ENCODE measurements at places on chromosomes 12 and 14.

- no peak for DNase-seq
Measured at GRCh38 chr12:121738340-121738858, 25.8 kb downstream of the TMEM120B start.

DNA sequence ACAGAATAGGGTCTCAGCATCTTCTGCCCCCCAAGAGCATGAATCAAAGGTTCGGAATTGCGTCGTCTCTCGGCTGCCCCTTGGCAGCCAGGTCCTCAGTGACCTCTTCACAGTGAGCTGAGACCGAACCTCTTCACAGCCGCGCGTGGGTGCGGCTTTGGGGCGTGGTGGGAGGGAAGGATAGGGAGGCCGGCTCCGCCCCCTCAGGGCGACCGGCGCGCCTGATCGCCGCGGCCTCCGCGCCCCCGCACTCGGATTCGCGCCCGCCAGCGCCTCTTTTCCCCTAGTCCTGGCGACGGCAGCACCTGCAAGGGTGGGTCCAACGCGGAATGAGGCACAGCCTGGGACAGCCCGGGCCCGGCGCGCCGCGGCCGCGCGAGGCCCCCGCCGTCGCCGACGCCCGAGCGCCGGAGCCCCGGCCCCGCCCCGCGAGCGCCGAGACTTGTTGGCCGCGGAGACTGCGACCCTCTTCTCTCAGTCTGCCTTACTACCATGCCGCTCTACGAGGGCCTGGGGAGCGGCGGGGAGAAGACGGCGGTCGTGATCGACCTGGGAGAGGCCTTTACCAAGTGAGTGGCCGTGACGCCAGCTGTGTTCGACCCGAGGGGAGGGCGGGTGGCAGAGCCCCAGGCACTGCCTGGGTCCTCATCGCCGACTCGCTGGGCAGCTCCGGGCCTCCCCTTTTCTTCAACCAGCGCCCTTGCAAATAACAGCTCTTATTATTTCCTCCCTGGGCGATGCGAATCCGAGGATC lies at the start of gene ACTR10:
ACTR10 (plus strand) TSS at position 424 of the 754 bp plus-strand sequence; CDS start at position 493, 69 bp downstream.
- peak; percentile 100 for DNase-seq

DNA sequence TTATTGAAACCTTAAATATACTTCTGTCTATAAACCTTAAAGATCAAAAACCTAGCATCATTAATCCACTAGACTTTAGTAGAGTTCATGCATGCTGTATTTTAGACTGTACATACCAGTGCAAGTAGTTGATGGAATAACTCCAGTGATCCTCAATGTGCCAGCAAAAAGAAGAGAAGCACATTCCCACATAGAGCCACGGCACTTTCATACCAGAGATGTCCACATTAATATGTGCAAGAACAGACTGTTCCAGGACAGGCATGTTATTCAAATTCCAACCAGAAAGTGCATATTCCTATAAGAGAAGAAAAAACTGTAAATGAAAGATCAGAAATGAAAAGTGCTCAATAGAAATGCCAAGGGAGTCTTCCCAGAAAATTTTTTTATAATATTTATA lies 55.0 kb downstream of the KDM5A start:
- DNase-seq = no peak

DNA sequence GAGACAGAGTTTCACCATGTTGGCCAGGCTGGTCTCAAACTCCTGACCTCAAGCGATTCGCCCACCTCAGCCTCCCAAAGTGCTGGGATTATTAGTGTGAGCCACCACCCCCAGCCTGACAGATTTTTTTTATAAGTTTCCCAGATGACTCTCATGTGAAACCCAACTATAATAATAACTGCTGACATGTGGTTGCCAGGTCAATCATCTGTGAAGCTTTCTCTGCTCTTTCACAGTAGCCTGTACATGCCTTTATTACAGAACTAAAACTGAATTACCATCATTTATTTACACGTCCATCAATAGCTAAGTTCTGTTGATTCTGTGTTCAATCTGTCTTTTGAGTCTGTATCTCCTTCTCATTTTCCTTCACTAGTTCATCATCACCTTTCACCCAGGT lies 218.5 kb downstream of the RPS29 start:
- no peak for DNase-seq

- no peak for DNase-seq
Measured at GRCh38 chr12:49091836-49092085, 2.8 kb downstream of the DHH start.

DNA sequence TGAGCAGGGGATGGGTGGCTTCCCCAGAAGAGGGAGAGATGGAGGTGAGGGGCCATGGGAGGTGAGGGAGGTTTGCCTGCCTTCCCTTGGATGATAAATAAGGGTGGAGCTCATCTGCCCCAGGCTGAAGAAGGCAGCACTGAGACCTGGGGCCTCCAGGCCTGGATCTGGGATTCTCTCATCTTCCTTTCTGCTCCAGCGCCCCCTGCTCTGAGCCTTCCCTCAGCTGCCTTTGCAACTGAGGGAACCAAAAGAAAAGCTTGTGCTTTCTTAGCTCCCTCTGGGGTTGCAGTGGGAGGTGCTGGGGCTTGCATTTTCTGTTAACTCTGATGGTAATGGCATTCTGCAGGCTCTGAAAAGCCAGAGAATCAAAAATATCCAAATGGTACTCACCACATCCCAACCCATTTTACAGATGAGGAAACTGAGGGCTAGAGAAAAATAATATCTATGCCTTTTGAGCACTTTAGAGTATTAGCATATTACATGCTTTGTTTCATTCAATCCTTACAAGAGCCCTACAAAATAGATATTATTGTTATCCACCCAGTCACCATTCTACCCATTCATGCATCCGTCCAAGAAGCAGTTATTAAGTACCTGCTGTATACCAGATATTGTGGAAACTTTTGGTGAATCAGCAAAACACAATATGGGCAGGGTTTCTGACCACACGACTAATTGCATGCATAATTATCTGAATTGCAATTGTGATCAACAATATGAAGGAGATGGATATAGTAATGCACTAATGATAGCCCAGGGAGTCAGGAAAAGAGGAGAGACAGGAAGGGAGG lies 102.2 kb downstream of the WSCD2 start:
- DNase-seq = no peak

GRCh38 chr12:102735104-102735503 lies 181.9 kb downstream of the PAH start:
- DNase-seq = no peak

GRCh38 chr12:91667694-91668093 lies 478.0 kb downstream of the BTG1 start:
- no peak for DNase-seq

- DNase-seq = no peak
Measured at GRCh38 chr14:87679866-87680265, 313.1 kb downstream of the GALC start.

- DNase-seq = no peak
Measured at GRCh38 chr12:93274937-93275336, 102.8 kb upstream of the NUDT4 start.

DNA sequence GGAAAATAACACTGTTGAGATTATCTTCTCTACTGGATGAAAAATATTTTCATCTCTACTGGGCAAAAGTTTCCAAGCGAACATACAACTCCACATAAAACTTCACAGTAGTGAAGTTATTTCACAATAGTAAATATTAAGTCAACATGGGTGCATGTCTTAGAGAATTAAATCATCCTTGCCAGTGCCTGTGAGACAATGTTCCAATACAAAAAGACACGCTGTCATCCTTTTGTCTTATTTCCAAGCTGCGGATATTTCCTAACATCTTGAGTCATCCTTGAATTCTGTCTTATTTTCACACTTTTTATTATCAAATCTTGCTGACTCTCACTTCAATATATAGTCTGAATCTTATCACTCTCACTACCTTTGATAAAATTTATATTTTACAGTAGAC lies 142.9 kb upstream of the KITLG start:
- DNase-seq = no peak

GRCh38 chr12:49502590-49502989 lies 36.2 kb upstream of the KCNH3 start:
- DNase-seq = no peak

GRCh38 chr14:38605193-38606114 lies 349.6 kb upstream of the CLEC14A start:
- no peak for DNase-seq

DNA sequence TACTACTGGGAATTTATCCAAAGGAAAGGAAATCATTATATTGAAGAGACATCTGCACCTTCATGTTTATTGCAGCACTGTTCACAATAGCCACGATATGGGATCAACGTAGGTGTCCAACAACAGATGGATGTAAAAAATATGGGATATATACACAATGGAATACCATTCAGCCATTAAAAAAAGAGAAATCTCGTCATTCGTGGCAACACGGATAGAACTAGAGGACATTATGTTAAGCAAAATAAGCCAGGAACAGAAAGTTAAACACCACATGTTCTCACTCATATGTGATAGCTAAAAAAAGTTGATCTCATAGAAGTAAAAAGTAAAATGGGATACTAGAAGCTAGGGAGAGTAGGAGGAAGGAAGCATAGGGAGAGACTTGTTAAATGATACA lies 82.9 kb upstream of the CLMN start:
- DNase-seq = no peak

- no peak for DNase-seq
Measured at GRCh38 chr12:132186857-132187620, 42.8 kb downstream of the NOC4L start.

All from memory B cell (primary cell).